Heart right ventricle (tissue), 16 donors: ENCODE measurements at places on chromosomes 12 and 14.
A peak's percentile ranks its signal among the peaks of the same experiment; 100 is the strongest.

- no peak for DNase-seq
These were observed 69.0 kb upstream of the DDX11 start for GRCh38 chr12:31004666-31005065.

DNA sequence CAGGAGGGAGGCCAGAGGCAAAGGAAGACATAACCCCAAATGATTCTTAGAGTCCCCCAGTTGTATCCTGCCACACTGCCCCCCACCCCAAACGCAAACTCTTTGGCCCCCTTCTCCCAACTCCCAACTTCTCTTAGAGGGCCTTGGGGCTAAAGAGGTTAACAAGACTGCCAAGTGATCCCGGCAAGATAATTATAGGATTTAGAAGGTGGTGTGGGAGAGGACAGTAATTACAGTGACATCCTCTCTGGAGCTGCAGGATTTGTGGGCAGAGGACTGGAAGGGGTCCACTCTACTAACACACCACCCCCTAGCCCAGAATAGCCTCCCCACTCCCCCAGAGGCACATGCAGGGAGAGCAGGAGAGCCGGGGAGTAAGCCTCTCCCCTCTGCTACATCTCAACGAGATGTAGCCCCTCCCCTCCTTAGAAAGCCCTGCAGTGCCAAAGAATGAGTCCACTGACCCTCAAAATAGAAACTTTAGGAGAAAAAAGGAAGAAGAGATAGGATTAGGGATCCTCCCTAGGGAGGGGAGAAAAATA lies 5.3 kb upstream of the GDF11 start:
- DNase-seq: no peak

- DNase-seq: no peak
These were observed 98.4 kb downstream of the BCAT1 start for GRCh38 chr12:24850496-24850895.

- no peak for DNase-seq
These were observed 9.8 kb downstream of the FRMD6 start for GRCh38 chr14:51661504-51661903.

GRCh38 chr14:59190372-59190771 lies 1.9 kb downstream of the DAAM1 start:
- peak; percentile 29 for DNase-seq
